Stimulated activated CD8-positive, alpha-beta memory T cell treated with anti-CD3 and anti-CD28 coated beads, Interleukin-7, amount 100 ng/mL, for 1 hour (primary cell): ENCODE measurements at places on chromosomes 2 and 18.

DNA sequence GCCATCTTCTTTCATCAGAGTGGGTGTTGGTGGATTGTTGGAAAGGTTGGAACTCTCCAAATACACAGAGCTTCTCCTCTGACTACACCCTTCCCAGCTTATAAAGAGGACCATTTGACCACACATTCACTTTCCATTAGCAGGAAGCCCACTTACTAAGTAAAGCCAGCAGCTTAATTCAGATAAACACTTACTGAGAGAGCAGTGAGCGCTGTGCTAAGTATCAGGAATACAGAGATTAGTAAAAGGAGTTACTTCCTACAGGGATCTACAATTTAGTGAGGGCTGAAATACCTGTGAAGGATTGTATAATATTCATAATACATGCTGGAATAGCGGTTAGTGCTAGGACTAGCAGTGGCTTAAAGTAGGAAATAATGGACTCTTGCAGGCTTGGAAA is 343.0 kb downstream of the NYAP2 start:
- no peak for DNase-seq

DNA sequence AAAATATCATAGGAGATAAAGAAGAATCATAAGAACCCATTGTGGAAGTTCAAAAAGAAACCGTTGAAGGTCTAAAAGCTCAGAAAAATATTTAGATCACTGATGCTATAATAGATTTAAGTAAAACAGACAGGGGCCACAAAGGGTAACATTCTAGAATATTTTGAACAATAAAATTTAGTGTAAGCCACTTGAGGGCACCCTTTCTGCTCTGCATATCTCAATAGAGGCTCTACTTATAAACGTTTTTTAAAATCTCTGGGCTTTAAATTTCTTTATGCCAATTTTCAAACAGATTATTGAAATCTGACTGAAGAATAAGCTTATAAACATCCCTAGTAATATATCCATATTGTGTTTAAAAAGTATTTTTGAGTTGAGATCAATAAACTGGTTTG is 57.6 kb upstream of the IL1RL1 start:
- no peak for DNase-seq

- DNase-seq, result no peak
Observed at GRCh38 chr2:25177211-25177611, 8.8 kb upstream of the POMC start.

DNA sequence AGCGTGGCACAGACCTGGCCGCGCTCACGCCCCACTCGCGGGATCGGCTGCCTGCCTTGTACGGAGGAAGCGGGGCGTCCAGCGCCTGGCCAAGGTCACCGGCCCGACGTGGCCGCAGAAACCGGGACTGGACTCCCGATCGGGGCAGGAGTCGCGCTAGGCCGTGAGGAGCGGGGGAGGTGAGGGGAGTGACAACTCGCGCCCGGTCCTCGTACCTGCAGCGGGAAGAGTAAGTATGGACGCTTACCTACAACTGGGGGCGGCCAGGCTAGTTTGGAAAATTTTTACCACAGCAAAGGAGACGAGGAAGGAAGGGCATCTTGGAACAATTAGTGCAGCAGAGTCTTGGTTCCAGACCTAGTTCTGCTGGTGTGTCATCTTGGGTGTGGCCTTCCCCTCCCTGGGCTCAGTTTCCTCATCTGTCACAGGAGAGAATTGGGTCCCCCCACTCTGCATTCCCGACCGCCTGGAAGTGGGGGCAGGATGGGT is 693 bp downstream of the UBE2F start:
- no peak for DNase-seq

DNA sequence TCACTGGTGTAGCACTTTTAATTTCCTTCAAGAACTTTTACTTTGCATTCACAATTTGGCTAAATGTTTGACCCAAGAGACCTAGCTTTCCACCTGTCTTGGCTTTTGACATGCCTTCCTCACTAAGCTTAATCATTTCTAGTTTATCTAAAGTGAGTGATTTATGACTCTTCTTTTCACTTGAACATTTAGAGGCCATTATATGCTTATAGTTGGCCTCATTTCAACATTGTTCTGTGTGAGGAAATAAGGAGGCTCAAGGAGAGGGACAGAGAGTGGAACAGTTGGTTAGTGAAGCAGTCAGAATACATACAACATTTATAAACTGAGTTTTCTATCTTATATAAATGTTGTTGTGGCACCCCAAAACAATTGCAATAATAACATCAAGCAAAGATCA is 489.3 kb upstream of the CDH2 start:
- no peak for DNase-seq

- DNase-seq, result no peak
Observed at GRCh38 chr2:110853516-110853915, 121.1 kb downstream of the ACOXL start.

DNA sequence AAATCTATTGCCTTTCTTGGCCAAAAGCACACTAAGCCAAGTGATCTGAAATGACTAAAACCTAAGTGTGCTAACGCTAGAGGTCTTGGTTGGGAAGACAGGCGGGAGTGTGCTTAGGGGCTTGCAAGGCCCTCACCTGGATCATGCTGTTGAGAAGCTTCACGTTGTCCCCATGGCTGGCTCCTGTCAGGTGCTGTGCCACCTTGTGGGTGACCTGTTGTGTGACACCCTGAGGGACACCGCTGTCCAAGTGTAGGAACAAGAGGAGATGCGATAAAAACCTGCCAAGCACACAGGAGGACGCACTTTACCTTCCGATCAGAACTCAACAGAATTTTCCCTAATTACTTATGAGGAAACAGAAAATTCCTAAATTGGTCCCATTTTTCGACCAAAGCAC is 50.8 kb downstream of the EPG5 start:
- no peak for DNase-seq

- no peak for DNase-seq
Observed at GRCh38 chr2:112782234-112782799, 2.0 kb downstream of the IL1A start.

DNA sequence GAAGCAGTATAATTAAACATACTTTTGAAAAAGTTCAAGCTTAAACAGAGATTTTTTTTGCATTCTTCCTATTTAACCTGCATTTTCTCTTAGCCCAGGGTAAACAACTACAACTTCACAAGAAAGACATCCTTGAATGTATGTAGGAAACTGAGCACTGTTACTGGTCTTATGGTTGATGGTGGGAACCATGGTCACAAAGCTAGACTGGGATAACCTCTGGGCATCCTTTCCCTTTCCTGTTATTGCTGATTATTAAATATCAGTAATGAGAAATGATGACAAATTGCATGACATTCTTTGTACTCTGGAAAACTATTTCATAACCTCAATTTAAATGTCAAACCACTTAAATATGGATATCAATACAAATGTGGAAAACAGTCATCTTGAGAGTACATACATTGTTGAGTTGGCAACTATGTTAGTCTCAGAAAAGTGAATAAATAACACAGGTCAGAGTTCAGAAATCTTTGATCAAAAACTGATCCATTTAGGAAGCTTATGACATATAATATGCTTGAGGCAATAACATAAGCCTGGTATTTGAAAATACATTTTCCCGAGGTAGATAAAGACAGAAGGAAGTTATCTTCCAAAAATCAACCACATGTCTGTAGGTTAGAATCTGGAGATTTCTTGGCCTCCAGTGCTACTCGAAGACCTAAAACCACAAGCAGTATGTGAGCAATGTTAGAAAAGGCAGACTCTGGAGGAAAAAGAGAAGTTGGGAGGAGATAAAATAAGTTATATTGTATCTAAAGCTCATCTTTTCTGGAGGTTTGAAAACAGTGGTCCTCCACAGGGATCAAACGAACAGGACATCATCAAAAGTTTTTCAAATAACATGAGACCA is 65.2 kb upstream of the ST8SIA5 start:
- DNase-seq, result no peak

DNA sequence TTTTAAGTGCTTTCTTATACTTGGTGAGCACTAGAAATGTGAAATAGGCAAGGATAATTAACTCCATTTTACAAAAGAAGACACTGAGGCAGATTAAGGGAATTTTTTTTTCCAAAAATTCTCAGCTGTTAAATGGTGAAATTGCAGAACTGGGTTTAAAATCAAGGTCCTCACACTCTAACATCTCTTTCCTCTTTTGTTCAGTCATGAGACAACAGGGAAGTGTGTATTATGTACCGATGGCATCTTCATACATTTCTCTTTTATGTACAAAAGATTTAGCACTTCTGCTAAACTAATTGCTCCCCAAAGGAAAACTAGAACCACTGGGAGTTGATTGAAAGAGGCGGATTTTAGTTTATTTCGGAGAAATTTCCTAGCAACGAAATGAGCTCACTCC is 203.0 kb downstream of the SETBP1 start:
- no peak for DNase-seq

DNA sequence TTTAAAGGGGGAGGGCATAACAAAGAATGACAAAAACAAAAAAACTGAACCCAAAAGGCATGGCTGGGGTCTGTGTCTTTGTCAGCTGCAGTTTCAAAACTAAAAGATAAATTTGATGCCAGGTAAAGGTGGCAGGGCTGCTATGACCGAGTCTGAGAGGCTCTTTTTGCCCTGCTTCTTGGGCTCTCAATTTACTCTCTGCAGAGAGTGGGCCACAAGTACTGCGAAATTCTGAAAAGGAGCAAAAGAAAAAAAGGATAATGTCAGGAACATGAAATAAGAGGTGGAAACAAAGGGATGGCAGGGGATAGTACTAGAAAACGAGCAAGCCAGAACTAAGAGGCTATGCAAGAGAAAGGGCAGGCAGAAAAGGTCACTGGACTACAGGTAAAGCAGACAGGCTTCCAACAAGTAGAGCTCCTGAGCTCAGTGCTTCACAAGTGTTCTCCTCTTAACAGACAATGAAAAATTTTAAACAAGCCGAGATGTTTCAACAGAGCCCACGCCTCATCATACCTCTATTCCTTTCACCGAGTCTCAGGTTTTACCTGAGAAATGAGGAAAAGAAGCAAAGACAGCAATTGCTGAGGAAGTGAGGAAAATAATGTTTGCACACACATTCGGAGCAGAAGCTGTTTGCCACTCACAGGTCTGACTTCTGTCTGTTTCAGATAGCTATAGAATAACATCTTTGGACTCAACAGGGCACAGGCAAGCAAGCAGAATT is 7.3 kb downstream of the IRS1 start:
- no peak for DNase-seq

DNA sequence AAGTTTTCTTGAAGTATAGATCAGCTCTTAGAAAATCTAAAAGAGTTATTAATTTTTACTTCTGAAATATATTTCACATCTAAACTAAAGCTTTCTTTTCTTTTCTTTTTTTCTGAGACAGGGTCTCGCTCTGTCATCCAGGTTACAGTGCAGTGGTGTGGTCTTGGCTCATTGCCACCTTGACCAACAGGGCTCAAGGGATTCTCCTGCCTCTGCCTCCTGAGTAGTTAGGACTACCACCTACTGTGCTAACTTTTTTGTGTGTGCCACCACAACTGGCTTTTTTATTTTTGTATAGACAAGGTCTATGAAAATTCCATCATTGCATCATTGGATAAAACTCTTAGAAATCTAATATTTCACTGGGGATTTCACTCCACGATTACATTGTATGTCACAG is 10.0 kb upstream of the ALPG start:
- DNase-seq, result no peak

- no peak for DNase-seq
Observed at GRCh38 chr2:187580462-187581124, 26.4 kb upstream of the TFPI start.

DNA sequence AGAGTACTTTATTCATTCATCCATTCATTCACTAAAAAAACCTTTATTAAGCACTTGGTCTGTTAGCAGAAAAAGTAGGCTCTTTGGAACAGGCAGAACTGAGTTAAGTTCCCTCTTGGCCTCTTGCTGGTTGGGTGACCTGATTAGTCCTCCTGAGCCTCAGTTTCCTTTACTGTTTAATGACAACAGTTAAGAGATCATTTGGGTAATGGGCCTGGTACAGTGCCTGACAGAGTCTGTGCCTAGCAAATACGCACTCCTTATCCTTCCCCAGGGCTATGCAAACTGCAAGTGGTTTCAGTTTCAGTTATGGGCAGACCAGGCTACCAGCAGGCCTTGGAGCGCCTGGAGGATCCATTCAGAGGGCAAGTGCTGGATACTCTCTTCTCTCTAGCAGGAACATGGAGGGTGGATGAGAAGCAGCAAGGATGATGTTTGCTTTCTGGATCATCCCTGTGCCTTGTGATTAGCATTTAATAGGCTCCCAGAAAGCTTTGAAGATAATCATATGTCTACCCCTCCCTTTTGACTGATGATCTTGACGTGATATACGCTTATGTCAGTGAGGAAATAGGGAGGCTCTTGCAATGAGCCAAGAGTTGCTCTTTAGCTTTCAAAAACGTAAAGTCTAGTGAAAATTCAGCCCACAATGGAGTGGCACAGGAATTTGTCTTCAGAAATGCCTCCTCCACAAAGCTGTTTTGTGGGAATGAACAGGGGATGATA is 12.4 kb upstream of the TAF1B start:
- no peak for DNase-seq

DNA sequence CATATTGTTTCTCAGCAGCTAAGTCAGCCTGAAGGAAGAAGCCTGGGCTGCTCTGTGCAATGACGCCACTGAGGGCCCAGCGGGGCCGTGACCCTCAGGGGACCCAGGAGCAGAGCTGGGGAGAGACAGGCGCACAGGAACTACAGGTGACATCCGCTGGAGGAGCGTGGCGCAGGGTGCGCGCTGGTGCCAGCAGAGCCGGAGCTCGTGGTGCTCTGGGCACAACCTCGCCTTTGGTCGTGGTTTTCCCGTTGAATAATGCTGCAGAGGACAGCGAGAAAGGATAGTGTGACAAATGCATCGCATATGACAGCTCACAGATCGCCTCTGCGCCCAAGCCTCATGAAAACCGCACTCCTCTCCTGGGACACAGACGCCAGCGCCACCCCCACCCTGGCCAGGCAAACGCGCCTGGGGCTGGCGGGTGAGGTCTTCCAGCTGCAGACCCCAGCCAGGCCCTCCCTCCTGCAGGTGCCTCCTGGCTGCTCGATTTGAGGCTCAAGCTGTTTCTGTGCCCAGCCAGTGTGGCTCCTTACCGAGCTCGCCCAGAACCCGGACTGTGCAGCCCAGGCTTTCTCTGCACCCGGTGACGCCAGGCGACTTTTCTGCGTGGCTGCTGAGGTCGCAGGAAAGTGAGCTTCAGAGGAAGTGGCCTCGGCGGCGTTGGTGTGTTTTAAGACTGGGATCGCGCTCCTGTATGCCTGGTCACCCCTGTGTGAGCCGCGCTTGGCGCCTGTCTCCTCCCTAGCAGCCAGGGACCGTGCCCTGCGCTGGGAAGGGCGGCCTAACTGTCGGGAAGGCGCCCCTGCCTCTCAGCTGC is 583.1 kb upstream of the HS6ST1 start:
- DNase-seq, result no peak

- DNase-seq, result no peak
Observed at GRCh38 chr2:179180242-179180641, 84.4 kb downstream of the SESTD1 start.

- DNase-seq, result no peak
Observed at GRCh38 chr2:12807907-12808810, 91.4 kb downstream of the TRIB2 start.
